ENCODE measurements at places on chromosomes 7 and 10.

DNA sequence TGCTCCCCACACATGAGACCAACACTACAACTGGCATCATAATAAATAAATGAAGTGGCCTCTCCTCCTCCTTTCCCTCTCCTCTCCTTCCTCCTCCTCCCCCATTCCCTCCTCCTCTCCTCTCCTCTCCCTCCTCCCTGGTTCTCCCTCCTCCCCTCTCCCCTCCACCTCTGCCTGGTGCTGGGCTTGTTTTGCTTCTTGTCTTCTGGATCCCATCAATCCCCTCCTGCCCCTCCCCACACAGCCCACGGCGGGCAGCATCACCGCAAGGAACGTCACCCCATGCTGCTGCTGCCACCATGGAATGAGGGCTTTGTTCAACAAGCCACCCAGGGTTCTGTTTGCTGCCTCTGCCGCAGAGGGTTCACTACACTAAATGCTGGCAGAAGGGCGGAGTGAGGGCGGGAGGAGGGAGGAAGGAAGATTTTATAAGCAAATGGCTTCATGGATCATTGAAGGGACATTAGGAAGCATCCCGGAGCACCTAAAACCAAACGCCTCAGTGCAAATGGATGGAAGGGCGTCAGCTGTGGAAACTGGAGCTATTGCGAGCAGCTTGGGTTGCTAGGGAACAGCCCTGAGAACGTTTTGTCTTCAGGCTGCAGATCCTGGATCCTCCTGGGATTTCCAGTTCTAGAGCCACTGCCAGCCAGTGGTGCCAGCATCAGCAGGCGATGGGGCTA is 379.7 kb upstream of the ZMIZ1 start:
- no peak for DNase-seq

DNA sequence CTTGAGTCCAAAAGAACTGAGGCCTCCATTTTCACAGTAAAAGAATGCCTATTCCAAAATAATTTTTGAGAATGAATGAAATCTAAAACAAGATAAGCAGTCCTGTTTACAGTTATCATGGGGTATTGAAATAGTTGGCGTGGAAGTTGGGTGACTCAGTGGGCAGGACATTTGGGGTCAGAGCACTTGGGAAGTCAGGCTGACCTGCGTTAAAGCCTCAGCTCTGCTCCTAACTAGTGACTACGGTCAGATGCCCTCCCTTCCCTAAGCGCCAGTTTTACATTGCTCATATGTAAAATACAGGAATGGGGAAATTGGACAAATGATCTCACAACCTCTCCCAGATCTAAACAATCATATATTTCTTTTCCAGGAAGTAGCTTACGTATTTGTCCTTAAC is 2.3 kb upstream of the PAPSS2 start:
- no peak for DNase-seq

DNA sequence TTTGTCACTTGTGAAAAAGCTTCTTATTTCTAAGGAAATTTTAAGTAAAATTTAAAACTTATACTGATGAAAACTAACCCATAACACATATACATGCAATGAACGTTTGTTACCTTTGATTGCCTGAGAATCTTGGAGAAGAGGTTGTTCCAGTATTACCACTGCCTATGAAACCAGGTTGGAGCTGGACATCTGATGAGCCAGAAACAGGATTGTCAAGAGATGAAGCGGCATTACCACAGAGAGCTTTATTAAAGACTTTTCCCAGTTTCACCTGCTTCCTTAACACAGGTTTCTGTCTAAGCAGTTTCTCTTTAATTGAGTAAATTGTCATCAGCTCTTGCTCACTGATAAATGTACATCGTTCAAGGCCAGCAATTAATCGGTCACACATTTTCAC is 9.0 kb upstream of the KIF20B start:
- DNase-seq: no peak

- DNase-seq: no peak
These were observed 115.1 kb downstream of the PKD1L1 start for GRCh38 chr7:47833211-47833610.

DNA sequence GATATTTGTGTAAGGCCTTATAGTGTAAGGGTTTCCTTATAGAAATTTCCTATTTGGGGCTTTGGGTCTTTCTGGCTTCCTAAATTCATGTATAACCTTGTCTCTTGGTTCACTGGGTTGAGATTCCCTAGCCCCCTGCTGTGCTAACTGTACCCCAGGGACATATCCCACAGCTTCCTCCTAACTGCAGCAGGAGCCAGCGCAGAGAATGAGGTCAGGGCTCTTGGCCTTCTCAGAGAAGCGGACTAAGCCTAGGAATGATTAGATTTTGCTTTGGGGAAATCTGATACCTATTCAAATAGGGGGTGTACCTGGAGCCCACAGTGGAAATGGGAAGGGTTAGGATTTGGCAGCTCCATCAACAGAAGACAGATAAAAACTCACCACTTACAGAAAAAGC is 138.1 kb upstream of the EFCAB10 start:
- DNase-seq: no peak

DNA sequence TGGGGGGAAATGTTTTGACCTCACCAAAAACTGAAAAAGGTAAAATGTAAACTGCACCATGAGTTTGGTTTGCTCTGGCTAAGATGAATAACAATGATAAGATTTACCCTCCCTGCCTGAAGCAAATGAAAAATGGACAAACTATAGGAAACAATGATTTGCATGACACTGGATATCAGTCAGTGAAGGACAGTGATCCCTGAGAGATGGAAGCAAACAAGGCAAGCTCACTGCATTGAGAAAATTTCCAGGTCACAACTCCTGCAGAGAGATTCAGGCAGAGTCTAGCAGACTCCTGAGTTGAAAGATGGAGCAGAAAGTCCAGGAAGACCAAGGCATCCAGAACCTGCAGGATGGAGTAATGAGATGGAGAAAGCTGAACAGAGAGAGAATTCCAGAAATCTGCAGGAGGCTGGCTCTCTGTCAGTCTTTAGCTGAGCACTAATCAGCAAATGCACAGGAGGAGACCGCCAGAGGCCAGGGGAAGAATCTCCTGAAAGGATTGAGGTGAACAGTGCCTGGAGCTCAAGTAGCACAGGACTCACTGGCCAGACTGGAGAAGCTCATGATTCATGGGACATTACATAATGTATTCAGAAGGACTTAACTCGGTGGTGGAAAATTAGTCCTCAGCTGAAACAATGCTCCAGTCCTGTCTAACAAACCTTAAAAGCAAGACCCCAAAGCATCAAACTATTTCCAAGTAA is 51.2 kb upstream of the PALS2 start:
- DNase-seq: no peak

DNA sequence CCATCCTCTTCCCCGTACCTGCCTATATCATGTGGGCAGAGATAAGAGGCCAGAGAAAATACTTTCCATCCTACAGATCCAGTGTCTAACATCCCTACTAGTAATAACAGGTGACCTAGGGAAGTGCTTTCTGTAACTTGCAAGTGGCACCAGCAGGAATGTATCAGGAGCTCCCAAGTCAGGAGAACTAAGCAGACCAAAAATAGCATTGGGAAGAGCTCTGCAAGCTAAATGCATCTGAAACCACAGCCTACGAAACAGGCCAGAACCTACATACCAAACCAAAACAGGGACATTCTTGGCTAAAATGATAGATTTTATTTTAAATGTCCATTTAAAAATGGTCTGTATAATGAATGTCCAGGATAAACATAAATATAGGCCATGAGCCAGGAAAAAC is 680.8 kb downstream of the PHTF2 start:
- no peak for DNase-seq

DNA sequence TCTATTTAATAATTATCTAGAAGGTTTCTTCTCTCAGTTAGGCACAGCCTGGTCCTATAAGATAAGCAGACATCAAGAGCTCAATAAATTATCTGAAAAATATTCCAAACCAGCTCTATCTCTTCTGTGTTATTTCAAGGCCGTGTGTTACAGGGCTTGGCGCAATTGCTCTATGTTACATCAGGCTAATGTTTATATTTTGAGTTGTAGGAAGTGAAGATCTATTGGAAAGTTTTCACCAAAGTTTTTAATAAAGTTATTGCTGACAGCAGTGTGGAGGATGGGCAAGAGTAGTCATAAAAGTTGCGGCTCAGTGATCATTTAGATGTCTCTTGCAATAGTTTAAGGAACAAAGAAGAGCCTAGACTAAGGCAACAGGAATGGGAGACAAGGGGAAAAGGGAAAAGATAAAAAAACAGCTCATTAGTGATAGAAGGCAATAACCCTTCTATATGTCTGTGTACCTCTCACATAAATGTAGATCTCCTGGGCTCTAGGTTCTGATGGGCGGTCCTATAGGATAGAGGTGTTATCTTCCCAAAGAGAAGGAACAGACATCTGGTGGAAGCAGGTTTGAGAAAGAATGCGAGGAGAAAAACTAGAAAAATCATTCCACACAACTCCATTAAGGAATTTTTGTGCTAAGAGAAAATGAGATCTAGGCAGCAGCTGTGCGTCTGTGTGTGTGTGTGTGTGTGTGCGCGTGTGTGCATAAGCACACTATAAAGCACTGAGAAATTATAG is 5.9 kb upstream of the ANKRD7 start:
- DNase-seq: no peak

DNA sequence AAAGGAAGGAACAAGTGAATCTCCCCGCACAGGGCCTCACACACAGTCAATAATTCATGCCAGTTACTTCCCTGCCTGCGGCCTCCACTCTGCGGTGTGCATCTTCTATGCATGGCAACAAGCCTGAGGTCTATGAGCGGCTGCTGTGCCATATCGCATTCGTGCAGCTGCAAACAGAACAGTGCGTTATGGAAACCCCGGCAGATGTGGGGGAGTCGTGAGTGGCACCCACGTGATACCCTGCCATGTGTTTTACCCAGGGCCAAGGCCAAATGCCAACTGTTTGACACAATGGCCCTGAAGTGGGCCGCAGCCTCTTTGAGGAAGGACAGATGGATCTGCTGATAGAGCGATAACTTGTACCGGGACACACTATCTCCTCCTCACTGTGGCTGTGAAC is 13.4 kb downstream of the TNS3 start:
- DNase-seq: no peak

DNA sequence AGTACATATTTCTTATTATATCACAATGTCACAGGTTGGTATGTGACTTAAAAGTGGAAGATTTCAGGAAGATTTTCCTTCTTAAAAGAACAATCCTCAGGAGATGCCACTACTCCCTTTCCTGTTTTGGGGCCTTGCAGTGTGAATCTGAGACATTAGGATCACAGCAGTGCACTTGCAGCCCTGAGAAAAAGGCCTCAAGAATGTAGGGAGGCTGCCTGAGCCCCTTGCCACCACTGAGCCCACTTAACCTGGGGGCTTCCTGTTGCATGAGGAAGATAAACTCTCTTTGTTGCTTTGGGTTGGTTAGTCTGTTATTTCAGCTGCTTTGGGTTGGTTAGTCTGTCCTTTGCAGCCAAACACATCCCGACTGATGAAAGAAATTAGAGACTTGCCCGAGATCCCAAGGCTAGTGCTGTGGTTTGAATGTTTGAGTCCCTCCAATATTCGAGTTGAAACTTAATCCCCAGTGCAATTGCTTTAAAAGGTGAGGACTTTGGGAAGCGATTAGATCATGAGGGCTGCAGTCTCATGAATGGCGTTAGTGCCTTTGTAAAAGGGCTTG is 151.3 kb upstream of the SP4 start:
- DNase-seq: no peak

GRCh38 chr10:77138541-77138940 is 499.1 kb downstream of the KCNMA1 start:
- no peak for DNase-seq

DNA sequence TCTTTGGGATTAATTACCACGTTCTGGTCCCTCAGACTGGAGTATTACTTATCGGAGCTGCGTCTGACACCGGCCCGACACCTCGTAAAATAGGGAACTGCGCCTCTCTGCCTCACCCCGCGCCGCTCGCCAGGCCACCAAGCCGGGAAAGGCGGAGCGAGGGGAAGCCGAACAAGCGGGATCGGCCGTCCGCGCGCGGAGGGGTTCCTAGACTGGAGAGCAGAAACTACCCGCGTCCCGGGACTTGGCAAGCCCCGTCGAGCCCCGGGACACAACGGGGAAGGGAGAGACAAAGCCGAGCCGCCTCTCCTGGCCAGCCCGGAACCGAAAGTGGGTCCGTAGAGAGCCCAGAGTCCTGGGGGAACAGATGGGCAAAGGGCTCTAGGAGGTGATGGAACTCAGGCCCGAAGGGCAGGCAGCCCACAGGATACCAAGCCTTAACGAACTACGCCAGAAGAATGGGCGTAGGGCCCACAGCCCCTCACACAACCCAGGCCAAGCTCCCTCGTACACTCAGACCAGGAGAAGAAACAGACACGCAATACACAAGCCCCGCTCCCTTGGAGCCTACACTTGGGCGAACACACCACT is 6.5 kb downstream of the LBX1 start:
- no peak for DNase-seq

DNA sequence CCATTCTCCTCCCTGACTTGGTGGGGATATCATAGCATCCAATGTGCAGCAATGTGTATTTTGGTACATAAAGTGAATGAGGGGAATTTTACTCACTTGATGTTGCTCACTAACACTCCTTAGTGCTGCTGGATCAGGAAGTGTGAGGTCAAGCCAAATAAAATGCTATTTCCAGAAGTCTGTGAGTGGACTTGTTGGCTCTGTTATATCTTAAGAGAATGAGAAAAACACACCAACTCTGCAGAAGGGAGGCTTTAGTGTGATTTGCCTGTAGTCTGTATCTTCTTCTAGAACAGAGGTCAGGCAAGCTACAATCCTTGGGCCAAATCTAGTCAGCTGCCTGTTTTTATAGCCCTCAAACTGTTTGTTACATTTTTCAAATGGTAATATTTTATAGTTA is 154.3 kb downstream of the POLR1F start:
- DNase-seq: no peak

GRCh38 chr10:58175990-58176900 is 91.4 kb downstream of the IPMK start:
- no peak for DNase-seq

- peak; percentile 0 for DNase-seq
These were observed 29.5 kb downstream of the MIOS start for GRCh38 chr7:7596176-7596575.

- no peak for DNase-seq
These were observed 416 bp downstream of the BBS9 start for GRCh38 chr7:33129806-33130153.

GRCh38 chr7:52189153-52189778 is 846.2 kb upstream of the POM121L12 start:
- DNase-seq: no peak

DNA sequence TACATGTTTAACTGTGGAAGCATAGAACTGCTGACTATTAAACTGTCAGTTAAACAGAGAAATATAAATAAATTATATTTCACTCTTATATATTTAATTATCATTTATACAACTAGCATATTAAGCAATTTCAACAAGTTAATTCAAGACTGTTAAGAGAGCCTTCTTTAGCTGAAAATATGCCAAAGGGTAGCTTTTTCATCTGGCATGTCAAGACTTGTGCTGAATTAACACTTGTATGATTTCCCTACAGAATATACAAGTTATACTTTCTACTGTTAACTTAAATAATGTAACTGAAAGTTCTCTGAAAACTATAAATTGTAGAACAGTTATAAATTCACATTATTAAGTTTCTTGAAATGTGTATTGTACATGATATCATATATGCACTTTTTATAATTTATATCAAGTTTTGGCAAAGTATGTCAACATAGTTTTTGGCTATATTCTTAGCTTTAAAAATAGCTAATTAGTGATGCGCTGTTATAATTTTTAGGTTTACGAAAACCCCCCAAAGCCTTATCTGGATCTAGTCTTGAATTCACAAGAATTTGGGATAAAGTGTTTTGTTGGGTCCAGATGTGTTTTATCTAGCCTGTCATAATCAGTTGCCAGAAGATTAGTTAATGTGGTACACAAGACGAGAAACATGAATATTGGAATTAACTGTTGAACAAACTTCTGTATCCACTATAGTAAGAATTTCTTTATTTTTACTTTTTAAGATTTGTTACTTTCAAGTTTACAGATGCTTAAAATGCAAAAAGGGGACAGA is 231.1 kb upstream of the FOXP2 start:
- no peak for DNase-seq

GRCh38 chr7:11492307-11492706 is 339.7 kb downstream of the THSD7A start:
- no peak for DNase-seq

Measured in stimulated activated CD8-positive, alpha-beta memory T cell treated with anti-CD3 and anti-CD28 coated beads, Interleukin-7, amount 100 ng/mL, for 1 hour (primary cell).